Fibroblast of skin of left quadriceps (primary cell): ENCODE measurements at places on chromosomes 7 and 10.

DNA sequence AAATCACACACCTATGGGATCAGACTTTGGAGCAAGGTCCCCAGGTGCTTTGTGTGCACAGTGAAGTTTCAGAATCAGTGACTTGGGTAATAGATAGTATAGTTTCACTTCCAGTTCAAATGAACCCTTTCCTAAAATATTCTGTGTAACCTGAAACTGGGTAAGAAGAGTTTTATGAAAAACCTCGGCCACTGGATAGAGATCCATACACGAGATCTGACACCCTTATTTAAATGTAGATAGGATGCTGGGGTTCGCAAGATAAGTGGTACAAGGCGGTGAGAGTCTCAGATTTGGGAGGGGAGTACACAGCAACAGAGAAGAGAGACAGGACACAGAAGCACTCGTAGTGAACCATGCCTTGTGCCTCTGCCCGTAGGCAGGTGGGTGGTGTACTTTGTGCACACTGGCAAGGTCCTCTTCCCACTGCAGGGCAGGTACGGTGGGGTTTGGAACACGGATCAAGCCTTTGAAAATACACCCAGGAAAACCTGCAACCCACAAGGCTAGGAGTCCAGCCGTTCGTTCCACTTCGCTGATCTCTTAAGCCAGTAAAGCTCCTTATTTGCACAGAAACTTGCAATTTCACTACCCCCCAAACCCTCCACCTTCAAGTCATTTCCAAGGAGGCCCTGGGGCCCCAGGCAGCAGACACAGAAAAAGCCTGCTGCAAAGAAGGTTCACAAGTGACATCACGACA is 162.8 kb downstream of the USP6NL start:
- no peak for DNase-seq

DNA sequence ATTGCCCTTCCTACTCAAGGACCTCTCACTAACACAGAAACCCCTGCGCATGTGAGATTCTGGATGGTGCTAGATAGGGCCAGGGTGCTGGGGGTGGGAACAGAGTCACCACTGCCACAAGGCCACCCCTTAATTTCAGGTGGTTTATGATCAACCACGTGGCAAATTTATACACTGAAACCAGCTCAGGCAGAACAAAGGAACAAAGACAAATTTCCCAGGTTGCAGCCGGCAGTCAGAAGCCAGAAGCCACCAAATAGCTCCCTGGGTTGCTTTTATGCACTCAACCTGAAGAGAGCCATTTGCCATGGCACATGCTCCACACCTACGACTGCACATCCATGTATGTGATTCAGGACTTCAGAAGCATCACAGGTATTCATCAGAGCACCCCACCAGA is 2.5 kb downstream of the VOPP1 start:
- no peak for DNase-seq

- no peak for DNase-seq
These were observed 202.3 kb upstream of the KCTD7 start for GRCh38 chr7:66426332-66426731.

GRCh38 chr7:116834815-116835504 is 27.4 kb upstream of the CAPZA2 start:
- DNase-seq, result no peak

DNA sequence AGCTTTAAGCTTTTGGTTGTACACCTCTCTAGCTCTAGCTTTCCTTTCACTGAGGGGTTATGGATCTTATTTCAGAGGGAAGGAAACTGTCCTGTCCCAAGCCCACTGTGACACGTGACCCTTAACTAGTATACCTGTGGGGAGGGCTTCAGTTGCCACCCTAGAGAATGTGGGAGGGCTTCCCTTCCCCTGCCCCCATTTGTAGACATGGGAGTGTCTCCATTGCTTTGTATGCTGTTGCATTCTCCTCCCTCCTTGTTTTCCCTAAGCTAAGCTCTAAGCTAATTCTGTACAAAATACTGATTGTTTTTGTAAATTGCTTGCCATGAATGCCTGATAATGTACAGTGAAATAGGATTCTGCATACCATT is 11.2 kb downstream of the LUC7L2 start:
- DNase-seq, result no peak

DNA sequence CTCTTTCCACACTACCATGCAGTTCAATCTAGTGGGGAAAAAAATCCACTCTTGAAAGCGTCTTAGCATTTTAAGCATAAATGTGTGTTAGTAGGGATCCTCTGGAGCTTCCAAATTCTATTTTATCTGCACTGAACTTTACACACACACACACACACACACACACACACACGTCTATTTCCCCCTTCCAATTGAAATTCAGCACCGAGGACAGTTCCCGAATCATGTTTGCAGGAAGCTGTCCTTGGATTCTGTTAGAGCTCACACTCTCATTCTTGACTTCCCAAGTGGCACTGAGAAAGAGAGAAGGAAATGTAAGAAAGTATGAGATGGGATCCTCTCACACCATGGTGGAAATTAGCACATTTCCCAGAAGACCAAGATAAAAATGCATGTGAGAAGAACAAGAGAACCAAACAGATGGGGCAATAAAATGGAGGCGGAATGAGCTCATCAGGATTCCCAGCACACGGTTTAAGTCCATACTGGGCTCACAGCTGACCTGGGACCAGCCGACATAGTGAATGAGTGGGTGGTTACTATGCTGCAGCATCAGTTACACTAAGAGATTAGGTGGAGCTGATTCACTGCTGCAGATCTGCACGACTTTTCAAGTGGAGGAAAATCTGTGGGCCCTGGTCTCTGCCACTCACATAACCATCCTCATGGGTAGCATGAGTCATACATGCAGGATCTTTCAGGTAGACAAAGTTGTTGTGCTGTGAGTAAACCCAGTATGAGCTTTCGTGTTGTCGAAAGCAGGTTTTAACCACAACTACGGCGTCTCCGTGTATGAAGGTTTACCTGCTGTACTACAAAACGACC is 3.3 kb upstream of the NPTX2 start:
- no peak for DNase-seq

GRCh38 chr10:45471059-45471458 is 97.0 kb downstream of the ALOX5 start:
- no peak for DNase-seq

- DNase-seq, result peak; percentile 49
These were observed 66.3 kb upstream of the EMX2 start for GRCh38 chr10:117476281-117476680.

DNA sequence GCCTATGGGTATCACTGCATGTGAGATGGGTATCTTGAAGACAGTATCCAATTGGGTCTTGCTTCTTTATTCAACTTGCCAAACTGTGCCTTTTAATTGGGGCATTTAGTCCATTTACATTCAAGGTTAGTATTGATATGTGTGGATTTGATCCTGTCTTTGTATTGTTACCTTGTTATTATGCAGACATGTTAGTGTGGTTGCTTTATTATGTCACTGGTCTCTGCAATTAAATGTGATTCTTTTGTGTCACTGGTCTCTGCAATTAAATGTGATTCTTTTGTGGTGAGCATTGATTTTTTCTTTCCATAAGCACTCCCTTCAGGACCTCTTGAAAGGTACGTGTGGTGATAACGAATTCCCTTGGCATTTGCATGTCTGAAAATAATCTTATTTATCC is 357.8 kb upstream of the STEAP1 start:
- DNase-seq, result no peak

DNA sequence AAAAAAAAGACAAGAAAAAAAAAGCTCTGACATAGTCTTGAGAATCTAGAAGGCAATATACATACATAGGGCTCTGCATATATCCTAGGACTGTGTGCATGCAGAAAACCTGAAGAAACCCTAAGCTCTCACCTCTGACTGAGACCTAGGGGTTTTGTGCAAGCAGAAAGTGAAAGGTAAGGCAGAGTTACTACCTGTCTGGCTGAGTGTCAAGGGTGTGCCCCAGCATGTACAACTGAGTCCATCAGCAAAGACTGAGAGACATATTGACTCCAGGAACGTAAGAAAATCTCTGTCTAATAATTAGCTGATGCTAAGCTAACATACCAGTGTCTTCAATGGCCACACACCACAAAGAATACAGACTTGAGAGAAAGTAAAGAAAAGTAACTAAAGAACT is 16.3 kb upstream of the HNRNPH3 start:
- no peak for DNase-seq

DNA sequence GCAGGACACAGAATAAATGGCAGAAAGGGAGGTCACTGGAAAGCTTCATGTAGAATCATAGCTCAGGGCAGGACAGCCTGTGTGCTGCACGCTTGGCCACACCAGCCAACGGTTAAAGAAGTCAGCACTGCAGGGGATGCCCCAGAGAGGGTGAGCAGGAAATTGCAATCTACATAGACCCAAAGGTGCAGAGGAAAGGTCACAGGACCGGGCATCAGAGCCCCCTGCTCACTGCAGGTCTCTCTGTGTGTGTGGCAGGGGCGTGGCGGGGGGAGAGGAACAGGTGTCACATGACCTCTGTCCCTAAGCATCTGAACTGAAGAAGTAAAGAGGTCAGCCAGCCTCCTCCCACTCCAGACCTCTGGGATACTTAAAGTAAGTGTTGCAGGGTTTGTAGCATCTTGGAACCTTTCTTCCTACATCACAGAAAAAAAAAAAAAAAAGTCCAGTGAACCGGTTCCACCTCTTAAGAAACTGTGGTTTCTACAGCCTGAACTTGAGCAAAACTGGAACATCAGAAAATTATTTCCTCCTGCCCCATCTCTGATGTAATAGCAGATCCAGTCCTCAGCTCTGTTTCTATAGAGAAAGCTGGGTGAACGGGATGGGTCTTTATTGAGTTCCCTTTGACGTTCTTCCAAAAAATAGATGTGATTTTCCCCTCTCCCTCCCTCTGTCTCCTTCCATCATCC is 64.3 kb downstream of the RGS10 start:
- DNase-seq, result no peak

DNA sequence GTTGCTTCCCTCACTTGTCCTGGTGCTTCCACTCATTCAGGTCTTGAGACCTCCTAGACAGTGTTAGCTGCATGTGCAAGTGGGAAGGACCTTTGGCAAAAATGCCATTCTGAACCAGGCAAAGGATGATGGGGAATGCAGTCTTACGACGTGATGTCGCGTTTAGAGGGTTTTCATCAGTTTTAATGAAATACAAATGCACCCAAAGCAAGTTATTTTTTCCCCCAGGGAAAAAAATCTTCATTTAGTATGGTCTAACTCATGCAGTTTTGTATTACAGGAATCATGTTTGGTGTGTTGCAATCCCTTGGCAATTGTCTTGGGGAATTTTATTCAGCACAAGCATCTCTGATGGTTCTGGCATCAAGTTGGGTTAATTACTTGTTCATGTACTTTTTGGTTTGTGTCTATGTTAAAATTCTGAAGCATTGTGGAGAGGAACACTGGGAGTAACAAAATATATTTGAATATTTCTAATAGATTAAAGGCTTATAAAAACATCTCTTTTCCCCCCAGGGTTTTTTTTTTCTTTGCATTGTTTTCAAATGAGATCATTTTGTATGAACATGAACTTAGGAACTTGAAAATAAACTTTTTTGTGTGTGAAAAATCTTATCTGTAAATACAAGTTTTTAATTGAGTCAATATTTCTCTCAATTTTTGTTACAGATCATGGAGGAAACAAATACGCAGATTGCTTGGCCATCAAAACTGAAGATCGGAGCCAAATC is 188.9 kb downstream of the BICC1 start:
- DNase-seq, result peak; percentile 93

- DNase-seq, result no peak
These were observed 91.9 kb upstream of the PIK3CG start for GRCh38 chr7:106773228-106773627.

DNA sequence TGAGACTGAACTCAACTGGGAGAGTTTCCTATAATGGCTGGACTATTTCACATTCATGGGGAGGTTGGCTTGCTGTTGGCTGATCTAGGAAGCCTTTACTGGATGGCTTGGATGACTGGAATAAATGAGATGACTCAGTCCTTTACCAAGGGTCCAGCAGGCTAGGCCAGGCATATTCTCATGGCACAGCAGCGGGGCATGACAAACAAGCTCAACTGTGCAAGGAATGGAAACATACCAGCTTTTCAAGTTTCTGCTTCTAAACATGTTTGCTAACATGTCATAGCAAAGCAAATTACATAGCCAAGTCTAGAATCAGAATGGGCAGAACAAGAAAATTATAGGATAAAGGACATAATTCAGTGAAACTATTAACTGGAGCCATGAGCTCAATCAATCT is 46.8 kb upstream of the CRTAC1 start:
- no peak for DNase-seq

DNA sequence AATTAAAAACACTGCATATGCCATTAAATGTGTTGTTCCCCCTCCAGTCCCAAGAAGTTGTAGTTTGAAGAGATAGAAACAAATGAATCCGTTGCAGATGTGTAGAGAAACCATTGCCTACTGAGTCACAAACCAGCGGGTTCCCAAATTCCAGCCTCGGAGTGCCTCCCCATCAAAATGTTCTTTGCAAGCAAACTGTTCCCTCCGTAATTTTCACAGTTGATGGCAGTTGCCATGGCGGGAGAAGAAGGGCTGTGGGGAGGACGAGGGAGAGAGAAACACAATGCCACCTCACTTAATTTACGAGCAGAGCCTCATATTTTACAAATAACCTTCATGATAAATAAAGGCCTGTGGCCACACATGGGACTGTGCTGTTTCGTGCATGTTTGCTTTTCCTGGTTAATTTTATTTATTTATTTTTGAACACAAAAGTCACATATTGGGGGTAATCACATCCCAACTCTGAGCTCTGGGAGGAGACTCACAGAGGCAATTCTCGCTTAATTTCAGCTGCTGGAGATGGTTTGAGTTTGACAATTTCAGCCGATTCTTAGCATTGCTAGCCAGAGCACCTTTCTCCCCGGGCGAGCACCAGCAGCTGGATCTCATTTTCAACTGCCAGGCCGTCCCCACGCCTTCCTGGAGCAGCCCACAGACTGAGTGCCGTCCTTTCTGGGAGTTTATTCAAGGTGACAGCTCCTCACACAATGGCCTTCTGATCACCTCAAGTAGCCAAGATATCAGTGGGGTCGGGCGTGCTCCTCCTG is 1084.2 kb downstream of the KCNMA1 start:
- DNase-seq, result no peak

DNA sequence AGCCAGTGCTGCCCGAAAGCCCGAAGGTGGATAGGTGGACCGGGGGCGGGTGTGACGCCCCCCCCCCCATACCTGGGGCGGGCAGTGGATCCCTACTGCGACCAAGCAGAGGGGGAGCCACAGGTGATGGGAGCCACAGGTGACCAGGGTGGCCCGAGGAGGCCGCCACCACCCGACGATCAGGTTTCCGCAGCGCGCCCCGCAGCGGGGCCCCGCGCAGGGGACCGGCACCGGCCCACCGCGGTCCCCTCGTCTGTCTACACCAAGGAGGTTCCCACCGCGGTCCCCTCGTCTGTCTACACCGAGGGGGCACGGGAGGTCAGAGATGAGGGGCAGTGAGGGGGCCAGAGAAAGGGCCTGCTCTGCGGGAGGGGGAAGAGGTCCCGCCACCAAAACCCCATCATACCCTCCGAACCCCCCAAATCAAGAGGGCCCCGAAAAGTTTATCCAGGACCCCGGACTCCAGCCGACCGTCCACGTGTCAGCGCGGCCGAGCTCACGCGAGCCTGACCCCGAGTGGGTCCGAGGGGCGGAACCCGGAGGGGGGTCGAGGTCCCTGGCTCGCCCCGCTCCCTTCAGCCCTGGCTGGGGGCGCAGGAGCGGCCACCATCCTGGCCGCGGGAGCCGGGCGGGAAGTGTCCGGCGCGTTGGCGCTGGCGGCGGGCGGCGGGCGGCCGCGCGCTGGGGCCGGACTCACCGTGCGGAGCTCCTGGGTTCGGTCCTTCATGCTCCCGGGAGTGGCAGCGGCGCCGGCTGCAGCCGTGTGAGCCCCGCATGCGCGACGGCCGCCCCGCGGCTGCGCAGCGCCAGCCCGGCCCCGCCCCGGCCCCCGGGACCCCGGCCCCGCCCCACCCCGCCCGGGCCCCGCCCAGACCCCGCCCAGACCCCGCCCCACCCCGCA is at the start of gene STX1A:
Gene STX1A (minus strand): TSS at position 765 of the 901 bp plus-strand sequence. CDS start 38 bp downstream, at position 727.
- no peak for DNase-seq
